T-helper 2 cell (primary cell): ENCODE measurements at places on chromosomes 1 and 21.

- DNase-seq: no peak
These were observed 8.7 kb downstream of the AGPAT3 start for GRCh38 chr21:43873673-43874072.

DNA sequence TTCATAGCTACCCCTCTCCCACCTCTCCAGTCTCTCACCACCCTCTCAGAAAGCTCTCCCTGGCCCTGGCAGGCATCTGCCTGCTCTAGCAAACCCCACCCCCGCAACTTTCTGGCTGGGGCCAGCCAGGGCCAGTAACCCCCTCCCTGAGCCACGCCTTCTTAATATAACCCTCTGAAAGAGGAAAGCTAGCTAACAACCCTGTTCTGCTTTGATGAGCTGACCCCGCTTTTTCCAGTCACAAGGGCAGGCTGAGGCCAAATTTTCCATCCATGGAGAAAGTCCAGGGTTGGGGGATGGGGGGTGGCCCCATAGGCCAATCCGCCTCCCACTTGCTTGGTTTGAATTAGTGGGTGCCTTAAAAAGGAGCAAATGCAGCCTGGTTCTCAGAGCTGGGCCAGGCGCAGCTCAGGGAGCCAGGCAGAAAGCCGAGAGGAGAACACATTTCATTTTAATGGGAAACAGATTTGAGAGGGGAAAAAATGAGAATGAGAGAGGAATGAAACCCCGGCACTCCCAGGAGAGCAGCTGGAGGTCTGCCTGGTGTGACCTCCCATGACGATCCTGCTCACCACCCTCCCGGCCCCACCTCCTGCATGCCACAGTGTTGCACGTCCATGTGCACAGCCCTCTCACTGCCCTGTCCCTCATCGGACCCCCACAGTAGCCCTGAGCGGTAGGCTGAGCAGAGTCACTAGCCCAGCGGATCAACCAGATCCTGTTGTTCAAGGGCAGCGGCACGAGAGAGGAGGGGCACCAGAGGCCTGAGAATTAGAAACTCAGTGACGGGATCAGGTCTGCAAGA is 62.3 kb downstream of the OPTC start:
- DNase-seq: no peak

- no peak for DNase-seq
These were observed 47.1 kb upstream of the TLR5 start for GRCh38 chr1:223189903-223190724.

GRCh38 chr21:15051644-15052458 is 12.9 kb downstream of the NRIP1 start:
- DNase-seq: no peak

GRCh38 chr1:164659621-164660411 is 100.8 kb downstream of the PBX1 start:
- no peak for DNase-seq

- DNase-seq: no peak
These were observed 71.5 kb downstream of the CYYR1 start for GRCh38 chr21:26501495-26502021.

- DNase-seq: no peak
These were observed 22.7 kb downstream of the SLX9 start for GRCh38 chr21:44962403-44962966.

GRCh38 chr1:231666220-231666936 is 39.8 kb downstream of the DISC1 start:
- DNase-seq: no peak

DNA sequence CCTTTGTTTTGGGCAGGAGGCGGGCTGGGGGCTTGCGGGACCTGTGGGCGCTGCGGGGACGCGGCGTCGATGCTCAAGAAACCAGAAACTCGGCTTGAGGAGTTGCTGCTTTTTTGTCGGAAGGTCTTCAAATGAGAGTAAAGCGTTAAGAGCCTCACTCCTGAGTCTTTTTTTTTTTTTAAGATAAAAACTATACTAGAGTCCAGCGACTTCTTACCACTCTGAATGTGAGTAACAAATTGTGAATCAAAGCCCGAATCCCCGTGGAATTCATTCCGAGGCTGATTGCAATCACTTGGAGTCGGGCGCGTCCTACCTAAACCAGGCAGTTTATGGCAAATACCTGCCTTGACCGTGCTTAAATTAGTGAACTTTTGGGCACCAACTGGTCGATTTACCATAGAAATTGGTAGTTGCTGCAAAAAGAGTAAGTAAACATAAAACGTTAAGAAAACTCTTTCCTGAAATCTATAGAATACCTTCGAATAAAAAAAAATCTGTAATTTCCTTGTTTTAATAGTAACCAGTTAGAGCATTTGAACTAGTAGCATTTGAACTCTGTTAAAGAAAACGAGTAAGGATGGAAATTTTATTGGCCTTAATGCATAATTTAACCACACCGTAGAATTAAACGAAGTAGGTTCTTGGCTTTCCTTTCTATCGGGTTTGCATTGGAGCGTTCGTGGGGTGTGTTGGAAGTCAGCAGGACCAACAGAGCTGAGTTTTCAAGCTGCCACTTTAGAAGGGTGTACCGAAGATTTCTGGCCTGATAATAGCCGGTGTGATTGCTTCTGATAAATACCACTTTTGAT is 769 bp downstream of the GPSM2 start:
- DNase-seq: peak; percentile 10

- no peak for DNase-seq
These were observed 238.5 kb downstream of the PTGER3 start for GRCh38 chr1:70809069-70809468.
